ENCODE measurements at places on chromosomes 7 and 10.

- no peak for DNase-seq
Measured at GRCh38 chr10:129626796-129627435, 159.9 kb downstream of the MGMT start.

- no peak for DNase-seq
Measured at GRCh38 chr10:97408496-97408992, 7.4 kb upstream of the RRP12 start.

DNA sequence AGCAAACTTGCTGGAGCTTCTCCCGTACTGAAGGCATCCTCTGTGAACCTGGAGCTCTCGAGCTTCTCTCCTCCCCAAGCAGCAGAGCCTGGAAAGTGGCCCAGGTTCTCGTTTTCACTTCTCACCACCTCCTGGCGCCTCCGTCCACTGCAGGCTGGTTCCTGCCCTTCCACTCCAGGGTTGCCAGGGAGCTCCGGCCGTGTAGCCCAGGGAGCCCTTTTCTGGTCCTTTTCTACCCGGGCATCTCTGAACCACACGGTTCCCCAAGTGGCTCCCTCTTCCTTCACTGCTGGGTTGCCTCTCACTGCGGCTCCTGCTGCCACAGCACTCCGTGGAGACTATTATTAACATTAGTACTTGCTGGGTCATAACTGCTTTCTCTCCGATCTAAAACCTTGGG, 208.6 kb upstream of the PPP2R2D start:
- no peak for DNase-seq

GRCh38 chr7:69827558-69827957, 229.3 kb downstream of the AUTS2 start:
- DNase-seq = no peak

GRCh38 chr10:89309156-89310055, 7.6 kb downstream of the IFIT2 start:
- no peak for DNase-seq

- peak; percentile 60 for DNase-seq
Measured at GRCh38 chr7:1176891-1177373, 16.9 kb upstream of the ZFAND2A start.

- no peak for DNase-seq
Measured at GRCh38 chr10:93245147-93245546, 171.5 kb downstream of the CYP26A1 start.

DNA sequence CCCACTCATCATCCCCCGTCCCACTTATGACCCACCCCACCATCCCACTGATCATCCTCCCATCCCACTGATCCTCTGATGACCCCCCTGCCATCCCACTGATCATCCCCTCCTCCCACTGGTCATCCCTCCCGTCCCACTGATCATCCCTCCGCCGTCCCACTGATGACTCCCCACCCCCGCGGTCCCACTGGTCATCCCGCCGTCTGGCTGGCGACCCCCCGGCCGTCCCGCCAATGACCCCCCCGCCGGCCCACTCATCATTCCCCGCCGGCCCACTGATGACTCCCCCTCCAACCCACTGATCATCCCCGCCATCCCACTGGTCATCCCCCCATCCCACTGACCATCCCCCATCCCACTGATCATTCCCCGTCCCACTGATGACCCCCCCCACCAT, 161.1 kb downstream of the GRM8 start:
- no peak for DNase-seq

- no peak for DNase-seq
Measured at GRCh38 chr7:37476428-37476827, 27.8 kb upstream of the ELMO1 start.

DNA sequence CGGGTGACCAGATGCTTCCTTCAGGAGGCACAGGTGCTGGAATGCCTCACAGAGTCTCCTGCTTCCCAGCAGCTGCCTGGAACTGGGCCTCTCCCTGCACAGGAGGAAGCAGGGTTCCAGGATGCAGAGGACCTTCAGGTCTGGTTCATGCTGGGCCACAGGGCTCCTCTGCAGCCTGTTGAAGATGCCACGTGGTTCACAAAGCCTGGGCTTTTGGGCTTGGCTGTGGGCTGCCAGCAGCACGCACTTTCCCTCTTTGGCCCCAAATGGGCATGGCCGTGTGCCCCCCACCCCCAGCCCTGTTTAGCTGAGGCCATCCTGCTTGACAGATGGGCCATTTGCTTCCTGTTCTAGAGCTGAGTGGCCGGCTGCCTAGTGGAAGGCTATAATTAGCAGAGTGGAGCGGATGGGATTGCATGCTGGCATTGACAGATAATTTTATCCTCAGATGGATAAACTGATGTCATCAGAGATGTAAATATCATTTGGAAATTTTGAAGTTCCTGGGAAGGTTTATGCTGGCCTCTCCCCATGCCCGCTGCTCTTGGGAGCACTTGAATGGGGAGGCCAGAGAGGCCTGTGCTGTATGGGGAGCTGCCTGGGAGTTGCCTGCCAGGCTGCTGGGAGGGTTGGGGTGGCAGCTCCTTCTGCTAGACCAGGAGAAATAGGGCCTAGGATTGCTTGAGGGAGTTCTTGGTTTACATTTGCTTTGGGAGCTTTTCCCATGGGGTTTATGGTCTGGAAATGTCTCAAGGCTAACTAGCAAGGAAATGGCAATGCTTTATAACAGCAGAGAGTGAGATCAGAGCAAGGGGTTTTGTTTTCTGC, 28.2 kb downstream of the TSPAN15 start:
- no peak for DNase-seq

DNA sequence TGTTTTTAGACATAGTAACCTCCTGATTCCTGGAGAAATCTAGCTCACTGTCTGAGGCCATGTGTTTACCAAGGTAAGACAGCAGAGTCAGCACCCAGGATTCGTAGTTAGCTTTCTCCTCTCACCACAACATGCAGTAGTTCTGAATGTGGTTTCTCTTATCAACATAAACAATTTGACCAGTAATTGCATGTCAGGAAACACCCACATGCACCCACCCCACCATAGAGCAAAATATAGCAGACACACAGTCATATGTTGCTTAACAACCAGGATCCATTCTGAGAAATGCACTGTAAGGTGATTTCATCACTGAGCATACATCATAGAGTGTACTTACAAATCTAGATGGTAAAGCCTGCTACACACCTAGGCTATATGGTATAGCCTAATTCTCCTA, 1004.0 kb downstream of the ANKRD7 start:
- DNase-seq = no peak

- no peak for DNase-seq
Measured at GRCh38 chr10:22443175-22443901, 98.0 kb downstream of the SPAG6 start.

DNA sequence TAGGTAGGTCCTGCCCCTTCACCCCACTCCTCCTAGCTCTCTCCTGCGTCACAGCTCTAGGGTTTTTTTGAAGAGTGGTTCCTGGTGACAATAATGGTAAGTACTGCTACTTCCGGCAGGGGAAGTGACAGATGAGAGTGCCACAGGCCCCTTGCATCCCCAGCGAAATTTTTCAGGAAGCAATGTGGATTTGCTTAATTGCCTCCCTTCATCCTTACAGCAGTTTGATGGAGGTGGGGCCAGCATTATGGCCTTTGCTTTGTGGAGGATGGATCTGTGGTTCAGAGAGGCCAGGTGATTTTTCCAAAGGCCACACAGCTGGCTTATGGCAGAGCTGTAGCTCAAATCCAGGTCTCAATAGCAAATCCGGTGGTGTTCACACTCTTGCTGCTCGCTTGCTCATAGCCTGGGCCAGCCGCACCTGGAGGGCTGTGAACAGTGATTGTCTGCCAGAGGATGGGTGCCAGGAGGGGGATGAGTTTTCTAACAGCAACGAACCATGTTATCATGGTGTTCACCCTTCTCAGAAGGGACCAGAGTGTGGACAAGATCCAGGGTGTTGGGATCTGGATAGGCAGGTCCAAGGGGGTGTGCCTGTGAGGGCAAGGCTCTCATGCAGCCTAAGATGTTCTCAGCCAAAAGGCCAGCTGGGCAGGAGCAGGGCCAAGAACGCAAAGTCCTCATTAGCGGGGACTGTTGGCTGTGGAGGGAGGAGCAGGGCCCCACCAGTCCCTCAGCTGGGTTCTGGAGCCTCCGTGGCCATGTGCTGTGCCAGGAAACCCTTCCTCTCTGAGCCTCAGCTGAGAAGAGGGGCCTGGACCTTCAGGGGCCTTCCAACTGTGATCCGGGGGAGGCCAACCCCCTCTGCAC, 89.0 kb downstream of the EMX2 start:
- no peak for DNase-seq

GRCh38 chr10:49784681-49785080, 22.6 kb upstream of the OGDHL start:
- DNase-seq = no peak

DNA sequence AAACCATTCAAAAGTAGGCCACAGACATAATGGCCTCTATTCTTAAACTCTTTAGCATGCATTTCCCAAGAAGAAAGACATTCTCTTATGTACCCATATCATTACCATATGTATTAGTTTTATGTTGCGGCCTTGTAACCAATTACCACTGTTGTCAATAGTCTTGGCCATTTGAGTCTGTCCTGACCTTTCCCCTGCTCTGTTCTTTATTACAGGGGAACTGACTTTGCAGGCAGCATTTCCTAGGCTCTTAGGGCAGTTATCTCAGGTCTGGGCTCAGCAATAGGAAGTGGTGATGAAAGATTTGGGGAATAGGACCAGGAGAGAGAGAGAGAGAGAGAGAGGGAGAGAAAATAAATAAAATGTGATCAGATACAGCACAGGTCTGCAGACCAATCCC, 194.5 kb upstream of the LRGUK start:
- DNase-seq = no peak

- no peak for DNase-seq
Measured at GRCh38 chr10:3068968-3069737, 1.8 kb downstream of the PFKP start.

GRCh38 chr10:63374991-63375390, 90.8 kb downstream of the JMJD1C start:
- DNase-seq = no peak

DNA sequence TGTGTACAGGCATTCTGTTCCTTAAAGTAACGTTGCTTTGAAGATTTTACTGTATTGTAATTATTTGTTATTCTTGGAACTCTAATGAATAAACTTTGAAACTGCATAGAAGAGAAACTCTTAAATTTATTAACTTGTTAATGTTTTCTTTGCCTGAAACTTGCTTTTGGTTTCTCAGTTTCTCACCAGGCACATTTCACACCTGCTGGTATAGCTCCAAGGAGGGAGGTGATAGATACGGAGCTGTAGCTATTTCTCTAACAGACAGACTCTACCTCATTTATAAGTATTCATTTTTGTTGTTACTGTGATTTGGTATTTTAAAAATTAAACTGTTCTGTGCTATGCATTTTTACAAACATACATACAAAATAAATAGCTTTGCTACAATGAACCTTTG, 32.7 kb downstream of the R3HCC1L start:
- no peak for DNase-seq

GRCh38 chr10:119333146-119333792, 125.9 kb downstream of the GRK5 start:
- DNase-seq = peak; percentile 45

DNA sequence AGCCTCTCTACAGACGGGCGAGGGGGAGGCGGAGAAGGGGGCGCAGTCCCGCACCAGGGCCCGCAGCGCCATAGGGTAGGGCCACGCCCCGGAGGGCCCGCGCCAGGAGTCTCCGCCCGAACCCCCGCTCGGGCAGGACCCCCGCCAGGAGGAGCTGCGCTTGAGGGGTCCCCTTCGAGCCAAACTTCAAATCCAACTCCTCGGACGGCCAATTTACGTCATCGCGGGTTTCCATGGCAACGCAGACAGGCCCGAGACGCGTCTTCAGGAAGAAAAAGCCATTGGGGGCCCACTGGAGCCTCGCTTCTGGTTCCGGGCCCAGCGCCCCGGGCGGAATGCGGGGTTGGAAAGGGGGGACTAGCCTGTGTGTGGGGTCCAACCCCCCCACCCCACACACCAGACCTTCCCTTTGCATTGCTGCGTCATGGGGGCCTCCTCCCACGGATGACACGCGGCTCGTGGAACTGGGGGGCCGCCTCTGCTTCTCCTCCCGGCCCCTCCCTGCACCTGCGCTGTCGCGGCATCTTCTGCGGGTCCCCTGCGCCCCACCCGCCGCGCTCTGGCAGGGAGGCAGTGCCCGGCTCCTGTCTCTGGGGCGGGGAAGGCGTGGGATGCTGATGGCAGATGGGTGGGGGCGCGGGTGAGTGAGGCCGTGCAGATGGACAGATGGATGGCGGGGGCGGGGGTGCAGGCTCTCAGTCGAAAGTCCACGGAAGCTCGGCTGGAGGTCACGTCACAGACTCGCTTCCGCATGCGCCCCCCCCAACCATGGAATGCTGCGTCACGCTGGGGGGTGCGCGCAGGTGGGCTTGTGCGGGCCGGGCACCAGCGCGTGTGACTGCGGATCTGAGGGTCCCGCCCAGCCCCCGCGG, 1.2 kb downstream of the CALY start:
- peak; percentile 72 for DNase-seq

- DNase-seq = no peak
Measured at GRCh38 chr7:620885-621284, 101.2 kb upstream of the PDGFA start.

GRCh38 chr7:44390701-44391100, 65.3 kb upstream of the CAMK2B start:
- no peak for DNase-seq

GRCh38 chr7:28607855-28608193, 195.5 kb downstream of the CREB5 start:
- no peak for DNase-seq

DNA sequence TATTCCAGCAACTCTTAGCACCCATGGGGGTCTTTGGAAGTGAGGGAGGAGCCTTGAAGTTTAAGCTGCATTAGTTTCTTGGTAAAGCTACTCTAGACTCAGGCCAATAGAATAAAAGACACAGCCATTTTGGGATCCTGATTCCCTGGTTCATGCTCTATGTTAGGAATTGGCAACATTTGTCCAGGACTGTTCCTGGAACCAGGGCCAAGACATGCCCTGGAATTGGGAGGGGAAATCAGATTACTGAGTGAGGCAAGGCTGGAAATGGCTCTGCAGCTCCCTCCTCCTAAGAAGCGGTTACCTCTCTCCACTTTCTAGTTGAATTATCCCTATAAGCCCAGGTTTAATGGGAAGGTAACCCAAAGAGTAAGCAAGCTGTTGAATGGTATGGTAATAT, 14.2 kb upstream of the BMPR1A start:
- DNase-seq = no peak

- DNase-seq = no peak
Measured at GRCh38 chr7:74014931-74015330, 13.0 kb upstream of the ELN start.

GRCh38 chr10:14489522-14490177, 158.9 kb upstream of the FRMD4A start:
- DNase-seq = no peak

DNA sequence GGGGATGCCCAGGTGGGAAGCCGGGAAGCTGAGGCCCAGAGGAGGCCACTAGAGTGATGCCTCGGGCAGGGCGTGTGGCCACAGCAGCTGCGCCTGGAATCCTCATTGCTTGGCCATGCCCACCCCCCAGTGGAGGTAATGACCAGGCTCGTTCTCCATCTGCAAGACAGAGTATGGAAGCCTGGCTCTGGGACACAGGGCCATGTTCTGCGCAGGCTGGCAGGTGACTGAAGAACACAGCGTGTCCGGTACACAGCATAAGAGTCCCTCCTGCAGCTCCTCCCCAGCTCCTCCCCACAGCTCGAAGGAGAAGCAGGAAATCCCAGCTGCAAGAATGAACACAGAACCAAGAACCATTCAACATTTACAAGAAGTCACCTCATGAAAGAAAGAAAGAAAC, 64.8 kb downstream of the SMURF1 start:
- DNase-seq = no peak

GRCh38 chr10:92131275-92131820, 159.5 kb downstream of the CPEB3 start:
- DNase-seq = no peak

- DNase-seq = no peak
Measured at GRCh38 chr7:94298943-94299342, 95.8 kb upstream of the COL1A2 start.

- no peak for DNase-seq
Measured at GRCh38 chr7:116862951-116863670, 724 bp downstream of the CAPZA2 start.
